ENCODE measurements at places on chromosomes 6 and 20. TPM values are rescaled to one million over a fixed set of nuclear protein-coding genes. Genes with fewer than 3 reads are reported as not detected.

The LY6G6C gene
- not detected for total RNA-seq

The ADAM33 gene
- total RNA-seq = not detected

The ROS1 gene
- under 0.01 TPM for total RNA-seq

The BAG2 gene
- total RNA-seq = 7.0 TPM

The GRM1 gene
- under 0.01 TPM for total RNA-seq

The HMGCLL1 gene
- total RNA-seq = under 0.01 TPM

The HCK gene
- not detected for total RNA-seq

The ESR1 gene
- total RNA-seq = under 0.01 TPM
